ENCODE measurements at places on chromosomes 12 and 14.
A peak's percentile ranks its signal among the peaks of the same experiment; 100 is the strongest.

- no peak for DNase-seq
Observed at GRCh38 chr12:27014859-27015729, 910 bp upstream of the TM7SF3 start.

- no peak for DNase-seq
Observed at GRCh38 chr14:33948145-33948868, 2.6 kb downstream of the EGLN3 start.

GRCh38 chr12:6957151-6957701, 6.1 kb downstream of the PTPN6 start:
- no peak for DNase-seq

GRCh38 chr14:101571004-101571403, 9.7 kb downstream of the DIO3 start:
- no peak for DNase-seq

DNA sequence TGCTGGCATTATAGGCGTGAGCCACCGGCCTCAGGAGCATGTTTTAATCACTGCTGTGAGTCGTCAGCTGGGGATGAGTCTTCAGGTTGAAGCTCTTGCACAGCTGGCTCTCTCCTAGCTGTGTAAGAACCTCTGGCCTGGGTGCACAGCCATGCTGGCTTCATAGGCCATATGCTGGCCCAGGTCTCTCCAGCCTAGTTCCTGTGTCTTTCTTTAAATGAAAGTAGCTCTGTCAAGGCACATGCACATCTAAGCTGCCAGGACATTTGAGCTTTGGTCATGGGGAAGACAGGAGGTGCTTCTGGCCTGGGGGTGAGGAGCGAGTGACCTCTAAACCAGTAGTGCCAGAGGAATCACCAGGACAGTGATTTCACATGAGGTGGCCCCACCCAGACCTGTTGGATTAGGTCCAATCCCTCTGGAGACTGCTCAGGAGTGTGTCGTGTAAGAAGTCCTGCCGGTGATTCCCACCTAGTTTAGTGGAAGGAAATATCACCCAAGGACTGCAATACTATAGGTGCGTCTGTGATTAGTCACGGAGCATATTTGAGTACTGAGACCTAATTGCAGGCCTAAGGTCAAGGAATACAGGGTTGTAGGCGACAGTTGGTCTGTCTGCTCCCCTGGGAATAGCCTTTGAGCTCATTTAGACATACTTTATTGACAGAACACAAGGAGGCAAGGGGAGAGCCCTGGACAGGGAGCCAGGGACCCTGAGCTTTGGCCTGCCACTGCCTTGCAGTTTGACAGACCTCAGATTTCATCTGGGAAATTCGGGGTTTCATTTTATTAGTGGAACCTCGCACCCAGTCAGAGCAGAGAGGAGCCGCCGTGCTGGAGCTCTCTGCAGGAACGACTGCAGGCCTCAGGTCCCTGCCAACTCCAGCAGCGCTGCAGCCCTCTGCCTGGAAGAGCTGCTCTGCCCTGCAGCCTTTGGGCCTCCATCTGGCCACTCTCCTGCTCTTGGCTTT, 67.0 kb downstream of the ANKRD9 start:
- no peak for DNase-seq

- DNase-seq: peak; percentile 17
Observed at GRCh38 chr12:108806346-108806745, 51.0 kb downstream of the SSH1 start.

DNA sequence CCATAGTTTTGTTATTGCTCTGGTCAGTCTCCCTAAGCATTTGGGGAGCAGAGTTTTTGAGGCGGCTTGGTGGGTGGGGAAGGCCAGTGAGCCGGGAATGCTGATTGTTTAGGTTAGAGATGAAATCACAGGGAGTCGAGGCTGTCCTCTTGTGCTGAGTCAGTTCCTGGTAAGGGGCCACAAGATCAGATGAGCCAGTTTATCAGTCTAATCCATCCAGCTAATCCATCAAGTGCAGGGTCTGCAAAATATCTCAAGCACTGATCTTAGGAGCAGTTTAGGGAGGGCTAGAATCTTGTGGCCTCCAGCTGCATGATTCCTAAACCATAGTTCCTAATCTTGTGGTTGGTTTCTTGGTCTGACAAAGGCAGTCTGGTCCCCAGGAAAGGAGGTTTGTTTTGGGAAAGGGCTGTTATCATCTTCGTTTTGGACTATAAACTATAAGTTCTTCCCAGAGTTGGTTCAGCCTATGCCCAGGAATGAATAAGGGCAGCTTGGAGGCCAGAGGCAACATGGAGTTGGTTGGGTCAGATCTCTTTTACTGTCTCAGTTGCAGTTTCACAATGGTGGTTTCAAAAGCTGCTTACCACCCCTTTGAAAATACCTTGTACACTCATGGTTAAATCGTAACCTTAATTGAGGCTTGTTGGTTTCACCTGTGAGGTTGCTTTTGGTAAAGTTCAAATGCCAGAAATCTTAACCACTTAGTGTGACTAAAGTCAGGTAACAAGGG, 33.6 kb upstream of the HIGD1C start:
- DNase-seq: no peak

DNA sequence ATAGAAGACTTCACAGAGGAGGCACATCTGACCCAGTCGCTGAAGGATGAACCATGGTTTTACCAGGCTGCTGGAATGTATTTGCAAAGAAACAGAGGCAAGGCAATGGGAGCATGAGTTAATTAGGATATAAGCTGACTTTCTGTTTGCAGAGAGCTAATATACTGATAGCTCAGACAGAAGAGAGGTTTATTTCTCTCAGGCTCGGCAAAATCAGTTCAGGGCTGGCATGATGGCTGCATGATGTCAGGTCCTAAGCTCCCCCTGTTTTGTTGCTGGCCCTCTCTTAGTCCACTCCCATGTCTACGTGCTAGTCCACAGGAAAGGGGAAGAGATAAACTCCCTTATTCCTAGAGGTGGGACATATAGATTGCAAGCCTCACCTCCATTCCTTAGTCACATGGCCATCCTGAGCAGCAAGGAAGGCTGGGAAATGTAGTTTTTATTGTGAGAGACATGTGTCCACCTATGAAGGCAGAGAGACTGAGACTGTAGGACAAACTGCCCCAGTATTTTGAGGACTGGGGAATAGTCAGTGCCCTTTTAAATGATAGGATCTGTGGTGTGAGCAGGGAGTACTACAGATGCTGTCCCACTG, 224.5 kb downstream of the VRK1 start:
- no peak for DNase-seq

DNA sequence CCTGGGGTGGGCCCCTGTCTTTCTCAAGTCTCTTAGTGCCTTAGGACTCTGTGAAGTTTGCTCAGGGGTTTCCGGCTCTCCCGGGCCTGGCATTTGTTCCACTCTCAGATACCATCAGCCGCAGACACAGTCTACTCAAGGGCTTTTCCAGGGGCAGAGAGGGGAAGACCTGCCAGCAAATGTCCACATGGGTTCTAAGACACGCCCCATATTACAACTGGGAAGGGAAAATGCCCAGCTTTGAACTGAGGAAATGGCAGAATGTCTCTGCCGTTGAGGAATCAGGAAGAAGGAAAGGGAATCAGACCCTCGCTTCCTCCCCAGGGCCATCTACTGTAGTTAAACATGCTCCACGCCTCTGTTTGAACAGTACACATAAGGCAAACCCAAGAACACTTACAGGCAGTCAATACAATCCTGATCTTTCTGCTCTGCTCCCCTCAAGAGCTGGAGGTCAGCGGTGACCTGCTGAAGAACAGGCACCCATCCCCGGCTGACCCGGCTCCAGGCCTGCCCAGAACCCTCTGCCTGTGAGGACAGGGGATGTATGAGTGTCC, 7.9 kb downstream of the CCDC85C start:
- DNase-seq: no peak

- DNase-seq: no peak
Observed at GRCh38 chr12:63006536-63006935, 71.6 kb upstream of the PPM1H start.

GRCh38 chr14:22555384-22556011, 33.5 kb downstream of the DAD1 start:
- DNase-seq: no peak

- DNase-seq: no peak
Observed at GRCh38 chr12:96881608-96882007, 25.4 kb upstream of the NEDD1 start.

- DNase-seq: peak; percentile 85
Observed at GRCh38 chr12:53223389-53224060, 8.5 kb downstream of the RARG start.

DNA sequence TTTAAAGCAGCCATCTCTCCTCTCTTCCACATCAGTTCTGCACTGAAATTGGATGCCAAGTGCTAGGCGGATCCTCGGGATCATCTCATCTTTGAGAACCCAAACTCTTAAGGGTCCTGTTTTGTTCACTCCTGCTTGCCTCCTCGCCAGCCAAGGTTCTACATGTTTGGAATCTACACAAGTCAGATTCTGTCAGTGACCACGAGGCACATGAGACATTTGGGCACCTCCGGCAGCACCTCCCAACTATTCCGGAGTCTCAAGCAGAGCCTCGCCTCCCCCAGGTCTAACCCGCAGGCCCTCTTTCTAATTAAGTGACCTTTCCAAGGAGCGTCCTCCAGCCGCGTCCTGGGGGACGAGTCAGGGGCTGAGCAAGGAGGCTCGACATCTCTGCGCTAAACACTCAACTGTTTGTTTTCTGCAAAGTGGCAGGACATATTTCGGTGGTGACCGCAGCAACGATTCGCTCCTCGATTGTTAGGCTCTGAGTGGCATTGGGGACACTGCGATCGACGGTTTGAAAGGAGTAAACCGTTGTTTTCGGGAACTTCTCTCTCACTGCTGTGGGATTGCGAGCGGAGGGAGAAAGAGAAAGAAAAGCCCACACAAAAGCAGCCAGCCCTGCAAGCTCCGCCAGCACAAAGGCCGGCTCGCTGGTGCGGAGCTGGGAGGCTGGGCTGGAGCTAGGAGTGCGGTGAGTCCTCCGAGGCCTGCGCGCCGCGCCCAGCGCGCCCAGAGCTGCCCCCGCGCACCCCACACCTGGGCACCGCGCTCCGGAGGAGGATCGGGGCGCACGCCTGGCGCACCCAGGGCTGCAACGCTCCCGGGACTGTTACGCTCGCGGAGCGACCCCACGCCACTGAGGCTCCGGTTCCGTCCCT, 640 bp downstream of the ARMH4 start:
- DNase-seq: peak; percentile 67

- no peak for DNase-seq
Observed at GRCh38 chr12:103379670-103380069, 116.1 kb downstream of the C12orf42 start.

GRCh38 chr14:65169351-65169750, 67.0 kb upstream of the MAX start:
- DNase-seq: peak; percentile 48

DNA sequence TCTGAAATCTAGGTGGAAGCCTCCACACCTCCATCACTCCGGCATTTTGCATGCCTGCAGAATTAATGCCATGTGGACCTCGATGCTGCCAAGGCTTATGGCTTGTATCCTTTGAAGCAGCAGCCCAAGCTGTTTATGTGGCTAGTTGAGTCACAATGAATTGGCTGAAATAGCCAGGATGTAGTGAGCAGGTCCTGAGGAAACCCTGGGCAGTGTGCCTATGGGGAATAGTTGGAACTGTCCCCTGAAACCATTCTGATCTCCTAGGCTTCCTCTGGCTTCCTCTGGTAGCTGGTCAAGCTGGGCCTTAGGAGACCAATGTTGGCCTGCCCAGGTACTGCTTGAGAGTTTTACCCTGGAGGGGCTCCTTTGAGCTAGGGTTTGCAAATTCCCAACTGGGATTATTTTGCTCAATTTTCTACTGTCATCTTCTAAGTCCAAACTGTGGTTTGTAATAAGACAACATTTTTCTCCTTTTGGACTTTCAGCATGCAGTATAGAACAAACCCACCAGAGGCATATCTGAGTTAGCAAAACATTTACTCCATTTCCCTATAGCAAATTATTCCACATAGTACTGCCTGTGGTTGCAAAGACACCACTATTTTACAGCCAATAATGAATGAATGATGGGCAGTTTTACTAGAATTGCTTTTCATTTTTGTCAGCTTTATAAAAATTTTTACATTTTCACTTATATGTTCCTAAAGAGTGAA, 85.1 kb upstream of the AMIGO2 start:
- peak; percentile 7 for DNase-seq

- peak; percentile 7 for DNase-seq
Observed at GRCh38 chr14:57512220-57512619, 18.6 kb upstream of the CCDC198 start.

- DNase-seq: no peak
Observed at GRCh38 chr12:54131641-54132280, 57.0 kb downstream of the SMUG1 start.

DNA sequence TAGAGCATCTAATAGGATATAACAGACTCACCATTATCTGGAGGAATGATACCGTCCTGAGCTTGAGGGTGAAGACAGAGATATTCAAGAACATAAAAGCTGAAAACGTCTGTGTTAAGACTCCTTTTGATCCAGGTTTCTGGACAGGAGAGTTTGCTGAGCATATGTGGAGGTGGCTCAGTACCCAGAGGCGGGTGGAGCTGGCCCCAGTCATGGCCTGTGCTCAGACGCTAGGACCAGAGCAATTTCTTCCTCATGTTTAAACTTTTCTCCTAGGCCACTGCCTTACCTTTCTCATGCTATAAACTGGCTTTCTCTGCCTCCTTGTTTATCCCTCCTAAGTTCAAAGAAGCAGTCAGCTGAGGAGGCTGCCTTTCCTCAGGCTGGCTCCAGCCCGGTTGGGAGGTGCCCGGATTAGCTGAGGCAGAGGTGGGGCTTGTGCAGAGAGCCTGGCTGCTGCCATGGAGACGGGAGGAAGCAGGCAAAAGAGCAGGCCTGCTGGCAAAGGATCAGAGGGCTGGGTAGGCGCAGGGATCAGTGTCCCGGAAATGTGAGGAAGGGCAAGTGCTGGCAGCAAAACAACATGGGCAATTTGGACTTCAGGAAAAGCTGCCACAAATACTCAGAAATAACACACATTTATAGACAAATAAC, 13.7 kb downstream of the COA8 start:
- DNase-seq: peak; percentile 96

Data from adipocyte (in vitro differentiated cells).